ENCODE measurements at places on chromosomes 4 and X.

DNA sequence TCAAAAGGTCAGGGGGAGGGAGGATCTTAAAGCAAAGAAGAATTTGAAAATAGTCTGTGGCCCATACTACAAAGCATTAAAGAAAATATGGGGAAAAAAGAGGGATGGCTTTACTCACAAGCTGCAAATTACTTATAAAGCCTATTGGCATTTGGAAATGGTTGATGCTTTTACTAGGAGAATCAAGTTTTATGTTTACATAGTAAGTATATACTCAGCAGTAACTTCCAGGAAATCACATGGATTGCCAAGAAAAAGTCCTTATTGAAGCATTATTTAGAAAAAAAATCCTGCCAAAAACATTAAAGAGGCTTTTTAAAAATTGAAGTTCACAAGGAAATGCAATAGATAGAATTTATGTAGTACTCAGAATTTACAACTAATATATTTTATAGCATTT is 8.4 kb upstream of the SH3RF1 start:
- DNase-seq = no peak

DNA sequence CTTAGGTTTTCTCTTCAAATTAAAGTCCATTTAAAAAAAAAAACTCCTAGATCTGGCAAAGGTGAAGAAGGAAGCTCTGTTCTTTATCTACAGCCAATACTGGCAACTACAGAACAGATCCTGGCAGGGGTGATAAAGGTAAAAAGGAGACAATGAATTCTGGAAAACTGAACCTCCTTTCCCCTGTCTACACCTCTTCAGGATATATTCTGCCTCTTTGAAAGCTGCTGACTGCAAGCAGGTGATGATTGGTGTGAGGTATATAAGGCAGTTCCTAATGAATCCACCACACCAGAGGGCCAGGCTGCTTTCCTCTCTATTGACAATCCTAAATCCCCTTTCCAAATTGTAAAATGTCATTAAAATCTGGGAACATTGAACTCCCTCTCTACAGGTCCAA is 370.1 kb downstream of the PPP3CA start:
- DNase-seq = no peak

- no peak for DNase-seq
Observed at GRCh38 chr4:153220682-153221395, 16.6 kb downstream of the TRIM2 start.

DNA sequence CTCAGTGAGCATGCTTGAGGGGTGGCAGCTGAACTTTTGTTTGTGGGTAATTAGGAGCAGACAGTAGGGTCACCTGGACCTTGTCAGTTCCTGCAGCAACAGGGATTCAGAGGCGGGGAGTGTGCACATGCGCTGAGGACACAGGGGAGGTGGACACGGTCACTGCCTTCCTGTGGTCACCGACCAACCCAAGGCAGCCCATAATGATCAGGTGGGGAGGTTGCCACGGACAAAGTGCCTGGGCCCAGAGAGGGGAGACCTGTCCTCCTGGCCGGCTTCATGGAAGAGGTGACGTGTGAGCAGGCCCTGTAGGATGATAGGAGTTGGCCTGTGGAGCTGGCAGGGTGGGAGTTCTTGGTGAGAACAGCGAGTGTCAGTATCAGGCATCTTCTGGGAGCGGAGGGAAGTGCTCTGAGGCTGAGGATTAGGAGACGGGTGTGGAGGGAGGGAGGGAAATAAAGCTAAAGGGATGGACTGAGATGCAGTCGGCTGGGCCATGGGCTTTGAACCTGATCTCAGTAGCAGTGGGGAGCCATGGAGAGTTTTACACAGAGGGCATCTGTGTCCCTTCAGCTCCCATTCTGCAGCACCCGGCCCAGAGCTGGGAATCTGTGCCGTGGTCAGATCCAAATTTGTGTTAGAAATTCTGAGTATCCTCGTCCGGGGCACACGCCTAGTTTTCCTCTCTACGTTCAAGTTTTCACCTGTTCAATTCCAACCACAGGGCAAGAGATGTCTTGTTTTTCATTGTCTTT is 100.0 kb downstream of the PSAPL1 start:
- no peak for DNase-seq

DNA sequence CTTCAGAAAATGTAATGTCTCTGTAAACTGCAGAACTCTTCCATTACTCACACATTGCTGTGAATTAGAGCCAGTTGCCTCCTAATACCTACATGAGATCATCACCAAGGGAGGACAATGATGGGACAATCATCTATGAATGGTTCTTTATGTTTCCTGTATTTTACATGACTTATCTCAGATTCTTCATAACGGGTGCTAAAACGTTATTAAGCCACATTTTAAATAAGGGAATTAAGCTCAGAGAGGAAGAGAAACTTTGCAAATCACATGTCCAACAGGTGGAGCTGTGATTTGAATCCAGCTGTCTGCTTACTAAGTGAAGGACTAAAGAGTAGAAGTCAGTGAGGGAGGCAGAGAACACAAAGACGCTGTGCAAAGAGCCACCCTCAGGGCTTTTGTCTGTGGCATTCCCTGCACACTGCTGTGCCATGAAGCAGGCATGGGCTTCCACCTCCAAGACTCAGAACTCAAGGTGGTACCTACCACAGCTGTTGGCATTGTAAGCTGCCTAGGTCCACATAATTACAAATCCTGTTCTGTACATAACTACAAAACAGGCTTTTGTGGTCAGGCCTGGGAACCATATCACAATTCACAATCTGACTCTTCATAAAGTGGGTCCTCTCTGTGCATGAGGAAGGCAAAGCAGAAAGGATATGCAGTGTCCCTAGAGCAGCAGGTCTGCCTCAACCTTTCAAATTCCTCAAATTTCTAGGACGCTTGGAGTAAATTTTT is 12.8 kb downstream of the TBC1D9 start:
- no peak for DNase-seq

DNA sequence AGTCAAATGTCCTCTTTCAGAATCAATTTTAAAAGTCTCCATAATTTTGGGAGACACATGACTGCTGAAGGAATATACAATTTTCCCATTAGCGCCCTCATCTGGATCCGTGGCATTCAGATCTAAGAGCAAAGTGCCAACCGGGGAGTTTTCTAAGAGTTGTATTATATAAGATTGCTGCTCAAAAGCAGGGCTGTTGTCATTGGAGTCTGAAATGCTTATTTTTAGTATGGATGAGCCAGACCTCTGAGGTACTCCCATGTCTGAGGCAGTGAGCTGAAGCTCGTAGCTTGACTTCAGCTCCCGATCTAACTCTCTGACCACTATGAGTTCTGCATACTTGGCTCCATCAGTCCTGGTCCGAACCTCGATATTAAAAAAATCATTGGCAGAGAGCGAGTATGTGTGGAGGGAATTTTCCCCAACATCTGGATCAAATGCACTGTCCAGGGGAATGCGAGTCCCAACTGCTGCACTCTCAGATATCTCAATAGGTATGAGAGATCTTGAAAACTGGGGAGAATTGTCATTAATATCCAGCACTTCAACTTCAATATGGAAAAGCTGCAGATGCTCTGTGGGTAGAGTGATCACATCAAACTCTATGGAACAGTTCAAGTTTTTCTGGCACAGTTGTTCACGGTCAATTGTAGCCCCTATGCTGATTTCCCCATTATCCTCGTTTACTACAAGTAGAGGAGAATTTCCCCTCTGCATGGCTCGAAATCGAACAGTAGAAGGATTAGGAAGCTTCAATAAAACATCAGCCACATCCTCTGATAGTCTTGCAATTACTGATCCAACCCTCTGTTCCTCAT is 917 bp downstream of the PCDH18 start:
- no peak for DNase-seq

DNA sequence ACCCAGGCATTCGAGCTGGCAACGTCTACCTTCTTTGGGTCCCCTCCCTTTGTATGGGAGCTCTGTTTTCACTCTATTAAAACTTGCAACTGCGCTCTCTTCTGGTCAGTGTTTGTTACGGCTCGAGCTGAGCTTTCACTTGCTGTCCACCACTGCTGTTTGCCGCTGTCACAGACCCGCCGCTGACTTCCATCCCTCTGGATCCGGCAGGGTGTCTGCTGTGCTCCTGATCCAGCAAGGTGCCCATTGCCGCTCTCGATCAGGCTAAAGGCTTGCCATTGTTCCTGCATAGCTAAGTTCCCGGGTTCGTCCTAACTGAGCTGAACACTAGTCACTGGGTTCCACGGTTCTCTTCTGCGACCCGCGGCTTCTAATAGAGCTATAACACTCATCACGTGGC is 183.5 kb upstream of the GALNTL6 start:
- DNase-seq = no peak

DNA sequence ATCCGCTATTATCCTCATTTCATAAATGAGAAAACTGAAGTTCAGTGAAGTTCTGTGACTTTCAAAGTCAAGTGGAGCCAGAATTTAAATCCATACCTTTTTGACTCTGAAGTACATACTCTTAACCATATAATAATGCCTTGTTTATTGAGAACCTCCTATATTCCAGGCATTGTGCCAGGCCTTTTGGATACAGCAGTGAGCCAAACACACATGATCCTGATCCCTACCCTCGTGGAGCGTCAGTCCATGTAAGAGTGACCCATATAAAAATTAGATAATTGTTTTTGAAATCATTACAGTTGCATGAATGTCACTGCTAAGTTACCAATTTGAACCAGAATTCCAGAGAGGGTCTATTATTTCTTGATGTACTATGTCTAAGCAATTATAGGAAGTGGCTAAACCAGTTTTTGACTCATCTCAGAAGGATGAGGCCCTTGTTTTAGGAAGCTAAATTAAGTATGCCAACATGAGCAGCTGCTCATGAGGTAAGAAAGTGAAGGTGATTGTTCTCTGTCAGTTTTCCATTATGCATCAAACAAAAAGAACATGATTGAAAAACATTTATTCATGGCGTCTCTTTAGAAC is 289.5 kb downstream of the GLUD2 start:
- no peak for DNase-seq
